ENCODE measurements at places on chromosomes 7 and 10.

GRCh38 chr10:29947701-29948060 is 111.7 kb downstream of the JCAD start:
- DNase-seq = no peak

GRCh38 chr10:124339119-124340032 is 79.3 kb downstream of the OAT start:
- no peak for DNase-seq

- no peak for DNase-seq
Measured at GRCh38 chr10:11213137-11213536, 195.5 kb downstream of the CELF2 start.

DNA sequence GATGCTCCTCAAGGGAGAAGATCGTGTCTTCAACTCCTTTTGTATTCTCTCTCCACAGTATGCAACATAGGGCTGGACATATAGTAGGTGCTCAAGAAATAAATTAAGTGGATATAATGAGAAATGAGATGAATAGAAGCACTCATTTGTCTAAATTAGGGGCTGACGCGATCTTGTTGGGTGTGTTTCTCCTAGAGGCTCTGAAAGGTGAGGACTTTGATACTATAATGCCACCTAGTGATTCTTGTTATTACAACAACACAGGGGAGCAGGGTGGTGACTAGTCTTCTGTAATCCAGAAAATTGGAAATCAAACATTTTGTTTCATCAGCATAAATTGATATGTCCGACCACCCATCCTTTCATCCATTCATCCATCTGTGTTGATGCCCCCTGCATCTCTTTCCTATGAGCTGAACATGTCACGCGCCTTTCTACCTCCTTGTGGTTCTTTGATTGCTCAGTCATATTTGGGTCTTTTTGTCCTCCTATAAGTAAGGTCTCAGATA is 3.5 kb upstream of the CFAP58 start:
- peak; percentile 86 for DNase-seq
